ENCODE measurements at places on chromosomes 4 and X. TPM values are rescaled to one million over a fixed set of nuclear protein-coding genes. Genes with fewer than 3 reads are reported as not detected.
A peak's percentile ranks its signal among the peaks of the same experiment; 100 is the strongest.

GRCh38 chr4:7988437-7988836 lies 48.8 kb upstream of the AFAP1 start:
- no peak for DNase-seq

DNA sequence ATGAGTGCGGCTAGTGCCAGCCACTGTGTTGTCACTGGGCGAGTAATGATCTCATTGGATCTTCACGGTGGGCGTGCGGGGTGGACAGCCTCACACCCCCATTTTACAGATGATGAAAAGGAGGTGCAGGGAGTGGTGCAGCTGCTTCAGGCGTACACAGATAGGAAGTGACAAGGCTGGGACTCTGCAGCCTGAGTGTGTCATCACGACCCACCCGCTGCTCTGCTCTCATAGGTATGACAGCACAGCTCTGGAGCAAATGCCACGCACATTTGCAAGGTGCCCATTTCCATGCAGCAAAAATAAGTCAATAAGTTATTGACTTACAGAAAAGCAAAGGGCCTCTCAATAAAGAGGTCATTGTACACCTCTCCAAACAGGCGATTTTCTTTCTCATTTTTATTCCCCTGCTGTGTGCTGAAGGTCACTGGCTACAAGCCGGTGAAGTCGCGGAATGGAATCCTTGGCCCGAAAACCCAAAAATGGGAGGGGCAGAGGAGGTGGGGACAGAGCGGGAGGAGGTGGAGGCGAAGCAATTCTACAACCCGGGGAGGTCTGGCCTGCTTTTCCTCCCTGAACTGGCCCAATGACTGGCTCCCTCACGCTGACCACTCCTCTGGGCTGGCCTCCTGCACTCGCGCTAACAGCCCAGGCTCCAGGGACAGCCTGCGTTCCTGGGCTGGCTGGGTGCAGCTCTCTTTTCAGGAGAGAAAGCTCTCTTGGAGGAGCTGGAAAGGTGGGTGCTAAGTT lies at the start of gene SOD3:
Gene SOD3, plus strand, starts transcription at position 658 of the 750 bp plus-strand sequence. CDS start 3,949 bp downstream, outside the sequence.
- no peak for DNase-seq

DNA sequence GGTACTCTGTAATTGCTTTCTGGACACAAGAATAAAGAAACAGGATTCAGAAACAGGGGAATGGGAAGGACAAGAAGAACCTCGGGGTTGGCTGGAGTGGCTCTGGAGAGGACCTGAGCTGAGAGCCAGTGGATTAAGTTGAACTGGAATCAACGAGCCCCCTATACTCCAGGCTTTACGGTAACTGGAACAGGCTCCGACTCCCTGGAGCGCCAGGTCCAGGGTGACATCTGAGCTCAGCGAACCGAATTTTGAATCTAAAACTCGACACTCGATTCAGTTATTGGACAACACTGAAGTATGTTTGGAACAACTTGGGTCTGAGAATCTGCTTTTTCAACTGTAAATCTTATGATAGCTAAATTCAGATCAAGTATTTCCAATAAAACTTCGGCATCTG lies 23.9 kb downstream of the HMX1 start:
- DNase-seq = no peak

Gene MAGIX
- 1.6 TPM for total RNA-seq

Gene RP2
- total RNA-seq = 7.1 TPM

DNA sequence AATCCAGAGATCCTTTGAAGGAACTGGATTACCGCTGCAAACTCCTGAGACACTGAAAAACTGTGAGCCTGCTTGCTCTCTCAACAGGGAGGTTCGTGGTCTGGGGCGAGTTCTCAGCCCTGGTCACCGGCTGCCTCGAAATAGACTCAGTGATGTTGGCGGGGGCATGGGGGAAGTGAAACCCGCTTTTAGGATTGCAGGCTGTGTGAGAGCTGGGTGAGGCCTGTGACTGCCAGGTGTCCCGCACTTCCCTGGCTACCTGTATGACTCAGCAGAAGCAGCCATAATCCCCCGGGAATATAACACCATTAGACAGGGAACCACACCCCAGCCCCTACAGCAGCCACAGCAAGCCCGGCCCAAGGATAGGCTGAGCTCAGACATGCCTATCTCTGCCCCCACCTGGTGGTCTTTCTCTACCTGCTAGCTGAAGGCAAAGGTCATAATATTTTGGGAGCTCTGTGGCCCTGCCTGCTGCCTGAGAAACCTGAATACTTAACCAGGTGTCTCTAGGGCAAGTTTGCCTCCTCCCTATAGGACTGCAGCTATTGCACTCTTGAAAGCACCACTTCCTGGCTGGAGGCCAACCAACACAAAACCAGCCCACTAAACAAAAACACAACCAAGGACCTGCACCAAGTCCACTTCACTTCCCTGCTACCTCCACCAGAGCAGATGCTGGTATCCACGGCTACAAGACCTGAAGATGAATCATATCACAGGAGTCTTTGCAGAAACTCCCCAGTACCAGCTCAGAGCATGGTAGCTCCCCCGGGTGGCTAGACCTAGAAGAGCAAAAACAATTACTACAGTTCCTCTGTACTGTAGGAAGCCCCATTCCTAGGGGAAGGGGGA lies 202.0 kb downstream of the RRAGB start:
- DNase-seq = no peak

- DNase-seq = no peak
These were observed 233.9 kb upstream of the CXXC4 start for GRCh38 chr4:104728380-104729122.

Gene AFM
- not detected for total RNA-seq

Gene CYLC1
- not detected for total RNA-seq

DNA sequence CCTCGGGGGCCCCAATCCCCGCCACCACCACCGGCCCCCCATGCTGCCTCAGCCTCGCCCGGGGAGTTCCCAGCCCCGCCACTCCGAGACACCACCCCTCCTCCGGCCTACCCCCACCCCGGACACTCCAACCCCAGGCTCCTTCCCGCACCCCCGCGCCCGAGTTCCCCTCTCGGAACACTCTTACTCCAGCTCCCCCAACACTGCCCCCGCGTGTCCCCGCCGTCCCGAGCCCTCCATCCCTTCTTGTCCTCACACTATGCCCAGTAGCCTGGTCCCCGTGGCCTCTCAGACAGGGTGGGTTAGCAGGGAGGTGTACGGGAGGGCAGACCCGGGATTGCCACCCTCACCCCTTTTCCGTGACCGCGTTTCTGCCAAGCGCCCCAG lies 276.1 kb downstream of the BCOR start:
- no peak for DNase-seq

DNA sequence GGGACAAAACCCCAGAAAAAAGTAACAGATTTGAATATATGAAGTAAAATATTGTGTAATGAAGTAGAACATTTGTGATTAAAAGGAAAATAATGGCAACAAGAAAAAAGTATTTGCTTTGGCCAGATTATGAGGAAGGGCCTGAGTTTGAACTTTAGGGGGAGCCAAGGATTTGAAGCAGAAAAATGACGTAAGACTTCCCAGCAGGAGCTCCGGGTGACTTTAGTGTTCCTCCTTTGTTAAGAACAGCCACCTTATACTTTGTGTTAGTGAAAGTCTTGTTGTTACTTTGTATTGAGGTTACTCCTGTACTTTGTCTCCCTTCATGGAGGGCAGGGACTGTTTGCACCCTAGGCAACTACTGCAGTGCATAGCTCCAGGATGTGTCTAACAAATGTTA lies 41.1 kb downstream of the DCUN1D4 start:
- DNase-seq = no peak

Gene LRAT
- not detected for total RNA-seq

Gene RAI2
- 1.2 TPM for total RNA-seq

Gene MAGED4B
- total RNA-seq = 11.6 TPM

Gene EPHA5
- not detected for total RNA-seq

GRCh38 chr4:36056136-36056535 lies 188.2 kb downstream of the ARAP2 start:
- no peak for DNase-seq

DNA sequence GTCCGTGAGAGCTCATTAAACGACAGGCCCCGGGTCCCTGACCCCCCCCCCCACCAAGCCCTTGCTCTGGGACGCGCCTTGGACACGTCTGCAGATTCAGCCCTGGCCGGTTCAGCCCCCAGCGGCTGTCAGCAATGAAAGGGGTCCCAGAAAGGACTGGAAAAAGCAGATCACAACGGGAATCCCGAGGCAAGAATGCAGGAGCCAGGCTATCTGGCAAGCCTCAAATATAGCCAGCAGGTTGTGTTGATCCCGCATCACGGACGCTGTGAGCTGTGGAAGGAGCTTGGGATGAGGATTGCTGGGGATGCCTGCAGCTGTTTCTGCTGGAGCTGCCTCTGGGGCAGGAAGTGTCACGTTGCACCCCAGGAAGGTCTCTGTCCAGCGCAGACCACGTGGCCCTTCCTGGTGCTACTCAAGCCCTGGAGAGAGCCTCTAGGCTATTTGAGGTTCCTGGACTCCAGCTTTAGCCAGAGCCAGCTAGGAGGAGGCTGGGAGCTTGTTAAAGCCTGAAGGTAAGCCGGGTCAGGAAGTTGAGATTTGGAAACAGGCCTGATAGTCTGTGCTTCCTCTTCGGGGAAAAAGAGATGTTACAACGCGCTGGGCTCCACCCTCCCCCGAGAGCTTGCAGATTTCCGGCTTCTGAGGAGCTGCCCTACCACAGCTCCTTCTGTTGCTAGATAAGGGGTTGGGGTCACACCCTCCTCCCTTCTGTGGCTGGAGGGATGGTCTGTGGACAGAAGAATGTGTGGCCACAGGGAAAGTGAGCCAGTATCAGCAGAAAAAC lies 19.3 kb upstream of the CSF2RA start:
- DNase-seq = peak; percentile 16

Gene SH3TC1
- 37.1 TPM for total RNA-seq

DNA sequence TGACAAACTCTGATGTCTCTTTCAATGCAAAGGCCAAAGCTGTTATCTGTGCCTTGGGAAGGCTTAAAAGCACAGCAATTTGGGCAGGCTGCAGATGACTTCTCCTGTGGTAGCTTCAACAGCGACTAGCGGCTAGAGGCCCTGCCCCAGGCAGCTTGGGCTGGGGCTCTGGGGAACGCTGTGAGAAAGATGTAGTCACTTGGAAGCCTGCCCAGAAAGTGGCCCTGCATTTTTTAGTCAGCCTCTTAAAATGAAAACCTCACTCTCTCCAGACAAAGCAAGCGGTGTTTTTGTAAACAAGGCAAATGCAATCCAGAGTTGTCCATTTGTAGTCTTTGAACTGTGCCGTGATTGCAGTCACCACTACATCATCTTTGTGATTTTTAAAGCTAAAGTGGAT lies 27.5 kb downstream of the PCYT1B start:
- DNase-seq = no peak

DNA sequence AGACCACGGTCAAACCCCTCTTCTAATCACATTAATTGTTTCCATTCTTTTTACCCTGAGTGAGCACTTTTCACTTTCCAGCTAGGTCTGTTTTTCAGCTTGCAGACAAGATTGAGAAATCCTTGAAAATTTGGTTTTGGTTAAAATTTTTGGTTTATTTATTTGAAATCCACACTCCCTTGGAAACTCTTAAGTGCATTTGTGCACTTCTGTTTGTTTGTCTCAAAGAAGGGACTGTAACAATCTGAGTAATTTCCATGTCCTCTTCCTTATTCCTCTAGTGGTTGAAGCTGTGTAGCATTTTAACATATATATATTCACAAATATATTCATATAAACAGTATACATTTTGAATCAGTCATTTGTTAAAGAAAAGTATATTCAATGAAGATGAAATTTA lies 333.3 kb downstream of the ANK2 start:
- DNase-seq = no peak

GRCh38 chr4:168128601-168129000 lies 36.3 kb downstream of the ANXA10 start:
- DNase-seq = no peak

DNA sequence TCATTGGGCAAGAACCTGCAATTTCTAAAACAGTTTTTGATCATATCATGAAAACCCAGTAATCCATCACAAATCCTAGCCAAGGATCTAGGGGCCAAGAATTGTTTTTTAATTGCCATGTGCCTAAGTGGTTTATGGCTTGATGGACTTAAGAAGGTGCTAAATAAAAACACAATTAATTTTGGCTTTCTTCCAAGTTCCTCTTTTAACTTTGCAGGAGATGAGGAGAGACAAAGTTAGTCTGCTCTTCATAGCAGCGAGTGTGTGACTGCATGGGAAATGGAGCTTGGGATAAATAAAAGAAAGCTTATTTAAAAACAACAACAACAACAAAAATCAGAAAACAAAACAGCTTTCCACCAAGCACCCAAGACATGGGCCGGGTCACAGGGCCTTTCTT lies 41.4 kb downstream of the ARHGEF9 start:
- DNase-seq = no peak

Gene RBMXL3
- total RNA-seq = not detected

DNA sequence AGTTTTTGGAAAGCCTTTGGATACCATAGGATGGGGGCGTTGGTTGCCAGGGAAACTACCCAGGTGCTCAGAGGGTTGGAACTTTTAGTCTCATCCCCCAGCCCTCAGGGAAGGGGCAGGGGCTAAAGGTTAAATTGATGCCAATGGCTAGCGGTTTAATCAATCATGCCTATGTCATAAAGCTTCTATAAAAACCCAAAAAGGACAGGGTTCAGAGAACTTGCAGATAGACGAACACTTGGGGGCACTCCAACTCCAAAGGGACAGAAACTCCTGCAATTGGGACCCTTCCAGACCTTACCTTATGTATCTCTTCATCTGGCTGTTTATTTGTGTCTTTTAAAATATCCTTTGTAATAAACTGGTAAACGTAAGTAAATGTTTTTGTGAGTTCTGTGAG lies 30.0 kb upstream of the GPR173 start:
- no peak for DNase-seq

DNA sequence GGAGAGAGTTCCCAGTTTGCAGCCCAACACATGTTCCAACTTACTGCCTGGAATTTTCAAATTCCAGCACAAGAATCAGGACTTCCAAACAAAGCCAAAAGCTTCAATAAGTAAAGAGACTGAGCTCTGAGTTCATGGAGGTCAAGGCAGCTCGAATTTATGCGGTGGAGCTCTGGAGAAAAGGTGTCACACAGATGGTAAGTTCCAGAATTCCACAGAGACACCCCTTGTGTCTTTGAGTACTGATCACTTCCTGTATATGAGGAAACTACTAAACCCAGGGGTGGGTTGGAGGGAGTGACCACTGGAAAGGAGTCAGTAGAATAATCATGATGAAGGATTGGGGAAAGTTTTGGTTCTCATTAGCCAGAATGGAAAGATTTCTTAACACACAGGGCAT lies 118.5 kb upstream of the GUCY1A1 start:
- DNase-seq = no peak

- DNase-seq = peak; percentile 47
These were observed 173.7 kb downstream of the VSIG4 start for GRCh38 chrX:65866146-65866545.

- no peak for DNase-seq
These were observed 495.4 kb downstream of the NAP1L3 start for GRCh38 chrX:93177930-93178329.

Gene GAGE12J
- total RNA-seq = not detected

DNA sequence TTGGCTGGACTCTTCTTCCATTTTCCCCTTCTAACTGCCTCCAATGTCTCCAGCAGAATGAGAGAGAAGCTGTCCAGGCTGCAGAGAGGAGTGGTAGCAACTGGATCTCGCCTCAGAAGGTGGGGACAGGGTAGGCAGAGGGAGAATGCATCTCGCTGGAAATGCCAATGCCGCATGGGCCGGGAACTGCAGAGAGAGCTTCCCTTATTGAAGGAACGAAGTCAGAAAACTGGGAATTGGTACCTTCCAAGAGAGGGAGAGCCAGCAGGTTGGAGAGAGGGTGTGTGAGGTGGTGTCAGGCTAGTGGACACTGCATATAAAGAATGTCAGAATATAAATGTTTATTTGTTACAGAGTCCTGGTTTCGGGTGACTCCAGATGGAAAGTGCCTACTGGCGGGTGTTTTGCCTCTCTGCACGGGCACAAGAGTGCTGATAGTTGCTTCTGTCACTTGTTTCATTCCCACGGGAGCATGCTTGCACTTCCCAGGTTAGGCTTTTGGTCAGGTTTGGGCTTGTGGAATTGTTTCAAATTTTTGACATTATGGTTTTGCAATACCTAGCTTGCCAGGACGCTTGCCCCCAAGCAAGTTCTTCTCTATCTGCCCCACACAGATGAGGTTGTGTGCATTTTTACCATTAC lies 156.8 kb upstream of the STS start:
- no peak for DNase-seq

Data from CD4-positive, alpha-beta memory T cell (primary cell).